ENCODE measurements at places on chromosomes 1 and 21.

DNA sequence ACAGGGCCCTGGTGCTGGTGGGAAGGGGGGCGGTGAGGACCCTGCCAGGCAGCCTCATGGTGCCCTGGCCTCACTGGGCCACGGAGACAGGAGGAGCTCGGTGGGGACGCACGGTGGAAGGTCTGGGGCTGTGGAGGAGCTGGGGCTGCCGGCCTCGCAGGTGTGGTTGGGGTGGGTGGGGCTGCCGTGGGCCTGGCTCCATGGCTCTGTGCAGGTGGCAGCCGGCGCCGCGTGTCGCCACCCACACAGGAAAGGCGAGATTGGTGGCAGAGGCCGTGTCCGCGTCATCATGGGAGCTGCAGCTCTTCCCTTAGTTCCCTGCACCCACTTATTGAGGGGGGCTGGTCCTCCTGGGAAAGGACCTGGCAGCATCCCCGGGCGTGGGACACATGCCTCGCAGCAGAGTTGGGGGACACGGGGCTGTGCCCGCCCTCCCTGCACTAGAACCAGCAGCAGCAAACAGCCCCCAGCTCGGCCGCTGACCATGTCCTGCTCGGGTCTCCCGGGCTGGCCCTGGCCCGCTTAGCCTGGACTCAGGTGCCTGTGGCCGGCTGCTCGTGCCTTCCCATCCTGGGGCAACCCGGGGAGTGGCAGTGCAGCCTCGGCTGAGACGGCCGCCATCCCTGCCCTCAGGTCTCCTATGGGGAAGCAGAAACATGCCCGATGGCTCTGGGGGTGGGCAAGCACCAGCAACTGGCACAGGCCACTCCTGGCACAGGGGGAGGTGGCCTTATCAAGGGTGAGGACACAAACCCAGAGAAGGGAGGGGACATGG lies 7.5 kb upstream of the TTC34 start:
- DNase-seq, result no peak

DNA sequence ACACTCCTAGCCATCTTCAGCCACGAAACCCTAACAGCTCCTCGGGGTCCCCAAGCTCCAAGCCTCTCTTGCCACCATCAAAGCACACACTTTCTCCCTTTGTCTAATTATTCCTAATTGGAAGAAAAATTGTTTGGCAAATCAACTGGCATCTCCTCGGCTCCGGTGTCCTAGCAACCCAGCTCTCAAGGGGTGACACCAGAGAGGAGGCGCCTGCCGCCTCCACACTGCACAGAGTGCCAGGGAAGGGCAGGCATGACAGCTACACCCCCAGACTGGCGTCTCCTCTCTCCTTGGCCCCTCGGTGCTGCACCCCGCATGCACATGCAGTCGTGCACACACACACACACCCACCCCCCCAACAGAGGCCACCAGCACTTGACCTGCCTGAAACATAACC lies 18.2 kb upstream of the GJB5 start:
- DNase-seq, result no peak

DNA sequence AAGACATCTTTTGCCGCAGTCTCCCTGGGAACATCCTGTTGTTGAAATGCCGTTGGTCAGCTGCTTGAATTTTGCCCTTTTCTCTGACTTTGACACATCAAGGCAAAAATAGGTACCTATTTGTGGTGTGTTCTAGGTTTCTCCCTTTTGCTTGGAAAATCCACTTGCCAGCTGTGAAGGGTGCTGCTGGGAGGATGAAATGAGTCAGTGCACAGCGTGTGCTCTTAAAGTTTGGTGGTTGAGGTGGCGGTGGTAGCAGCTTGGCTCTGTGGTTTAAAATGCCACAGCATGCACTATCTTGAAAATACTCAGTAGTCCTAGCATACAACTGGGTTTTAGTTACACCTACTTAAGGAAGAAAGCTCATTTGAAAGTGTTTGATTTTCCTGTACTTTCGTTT lies 183.8 kb downstream of the DHRS3 start:
- peak; percentile 79 for DNase-seq

GRCh38 chr21:22450507-22450906 lies 1452.3 kb downstream of the NCAM2 start:
- DNase-seq, result no peak

DNA sequence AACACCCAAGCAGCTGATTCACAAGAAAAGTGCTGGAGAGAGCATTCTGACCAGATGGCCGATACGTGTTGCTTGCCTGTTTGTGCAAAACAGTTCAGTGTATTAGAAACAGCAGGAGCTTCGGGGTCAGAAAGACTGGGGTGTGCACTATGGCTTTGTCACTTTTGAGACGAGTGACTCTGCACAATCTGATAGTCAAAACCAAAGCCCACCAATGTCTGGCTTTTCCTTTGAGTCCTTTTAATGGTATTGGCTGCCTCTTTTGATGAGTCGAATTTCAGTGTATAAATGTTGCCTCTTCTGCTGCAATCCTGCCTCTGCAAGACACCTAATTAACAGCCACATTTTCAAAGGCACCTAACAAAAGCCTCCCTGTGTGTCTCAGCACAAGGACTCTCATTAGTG lies 444.6 kb downstream of the AJAP1 start:
- DNase-seq, result no peak

DNA sequence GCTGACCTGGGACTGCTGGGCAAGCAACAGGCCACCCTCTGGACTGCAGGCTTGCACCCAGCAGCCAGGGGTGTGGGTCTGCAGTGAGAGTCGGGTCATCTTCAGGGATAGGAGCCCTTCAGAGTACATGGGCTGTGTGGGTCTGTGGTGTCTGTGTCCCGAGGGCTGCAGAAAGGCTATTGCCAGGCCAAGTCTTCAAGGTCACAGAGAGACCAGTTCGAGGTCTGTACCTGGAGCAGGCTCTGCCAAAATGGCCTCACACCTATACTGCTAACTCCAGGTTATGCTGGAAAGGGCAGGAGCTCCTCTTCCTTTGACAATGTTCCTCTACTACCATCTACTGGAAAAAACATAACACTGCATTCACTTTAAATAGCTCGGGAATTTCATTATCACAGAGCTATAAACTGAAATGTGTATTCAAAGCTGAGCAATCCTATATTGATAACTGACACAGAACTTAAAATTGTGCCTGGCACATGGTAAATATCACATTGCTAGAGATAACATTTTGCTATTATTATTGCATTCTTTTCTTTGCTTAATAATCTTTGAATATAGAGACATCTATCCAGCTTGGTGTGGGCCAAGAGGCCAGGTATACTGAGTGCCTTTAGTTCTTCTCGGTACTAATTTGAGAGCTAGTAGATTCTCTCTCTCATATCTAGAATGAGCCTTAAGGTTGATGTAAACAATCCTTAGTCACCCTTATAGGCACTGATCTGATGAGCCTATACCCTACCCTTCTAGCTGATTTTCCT lies 6.9 kb upstream of the DNAH14 start:
- peak; percentile 28 for DNase-seq
